Activated CD8-positive, alpha-beta memory T cell treated with anti-CD3 and anti-CD28 coated beads, Interleukin-2, amount 50 U/mL, for 4 hours (primary cell): ENCODE measurements at places on chromosomes 12 and 14.

DNA sequence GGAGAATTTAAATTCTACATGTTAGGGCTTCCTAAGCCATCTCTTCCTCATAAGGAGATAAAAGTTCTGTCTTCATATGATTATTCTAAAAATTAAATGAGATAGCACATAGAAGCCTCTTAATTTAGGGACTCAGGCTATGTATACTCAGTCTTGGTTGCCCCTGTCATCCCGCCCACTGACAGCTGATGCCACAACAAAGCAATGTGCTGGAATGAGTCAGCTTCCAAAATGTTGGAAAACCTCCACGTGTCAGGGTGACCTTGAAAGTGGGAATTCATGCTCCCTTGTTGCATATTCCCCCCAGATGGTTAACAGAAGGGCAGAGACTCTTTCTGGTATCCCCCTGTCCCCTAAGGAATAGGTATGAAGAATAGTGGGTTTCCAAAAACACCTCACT, 238.0 kb upstream of the DDHD1 start:
- DNase-seq = no peak

GRCh38 chr12:116818341-116818856, 62.8 kb downstream of the HRK start:
- peak; percentile 17 for DNase-seq

DNA sequence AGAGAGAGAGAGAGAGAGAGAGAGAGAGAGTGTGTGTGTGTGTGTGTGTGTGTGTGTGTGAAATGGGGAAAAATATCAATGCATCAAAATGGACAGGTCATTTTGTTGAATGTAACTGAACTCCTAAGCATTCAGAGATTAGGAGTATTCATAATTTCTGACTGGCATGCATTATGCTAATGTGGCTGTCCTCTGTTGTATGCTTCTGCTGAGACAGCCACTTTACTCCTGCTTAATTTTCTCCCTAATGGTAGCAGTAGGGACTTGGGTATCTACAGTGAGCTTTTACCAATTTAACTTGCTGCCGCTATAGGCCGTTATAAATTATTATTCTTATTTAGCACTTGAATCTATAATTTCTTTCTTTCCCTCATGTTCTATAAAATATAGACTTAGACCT, 924.8 kb downstream of the NRXN3 start:
- DNase-seq = no peak

GRCh38 chr12:50725011-50725942, 38.6 kb upstream of the ATF1 start:
- DNase-seq = no peak

DNA sequence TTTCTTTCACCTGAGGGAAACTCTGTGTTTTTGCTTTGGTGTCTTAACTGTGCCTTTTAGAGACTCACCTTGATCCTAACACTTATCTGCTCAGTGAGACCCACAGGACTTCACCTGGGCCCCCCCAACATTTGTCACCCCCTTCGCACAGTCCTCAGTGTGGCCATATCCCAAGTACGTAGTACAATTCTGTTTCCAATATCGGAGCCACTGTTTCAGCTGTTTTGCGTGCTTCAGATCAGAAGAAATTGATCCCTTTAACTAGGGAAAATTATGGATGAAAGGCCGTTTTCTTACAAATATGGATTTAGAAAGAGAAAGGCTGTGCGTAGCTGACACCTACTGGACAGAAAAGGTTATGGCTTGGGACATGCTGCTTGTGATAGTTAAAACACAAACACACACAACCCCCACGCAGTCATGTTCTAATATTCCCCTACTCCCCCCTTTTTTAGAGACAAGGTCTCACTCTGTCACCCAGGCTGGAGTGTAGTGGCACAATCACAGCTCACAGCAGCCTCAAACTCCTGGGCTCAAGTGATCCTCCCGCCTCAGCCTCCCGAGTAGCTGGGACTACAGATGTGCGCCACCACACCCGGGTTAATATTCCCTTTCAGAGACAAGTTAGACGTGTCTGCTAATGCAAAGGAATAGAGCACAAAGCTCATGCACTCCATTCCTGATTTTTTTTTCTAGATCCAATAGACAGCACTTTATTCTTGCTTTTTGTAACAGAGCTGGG, 3.6 kb upstream of the SLC7A8 start:
- DNase-seq = peak; percentile 22

DNA sequence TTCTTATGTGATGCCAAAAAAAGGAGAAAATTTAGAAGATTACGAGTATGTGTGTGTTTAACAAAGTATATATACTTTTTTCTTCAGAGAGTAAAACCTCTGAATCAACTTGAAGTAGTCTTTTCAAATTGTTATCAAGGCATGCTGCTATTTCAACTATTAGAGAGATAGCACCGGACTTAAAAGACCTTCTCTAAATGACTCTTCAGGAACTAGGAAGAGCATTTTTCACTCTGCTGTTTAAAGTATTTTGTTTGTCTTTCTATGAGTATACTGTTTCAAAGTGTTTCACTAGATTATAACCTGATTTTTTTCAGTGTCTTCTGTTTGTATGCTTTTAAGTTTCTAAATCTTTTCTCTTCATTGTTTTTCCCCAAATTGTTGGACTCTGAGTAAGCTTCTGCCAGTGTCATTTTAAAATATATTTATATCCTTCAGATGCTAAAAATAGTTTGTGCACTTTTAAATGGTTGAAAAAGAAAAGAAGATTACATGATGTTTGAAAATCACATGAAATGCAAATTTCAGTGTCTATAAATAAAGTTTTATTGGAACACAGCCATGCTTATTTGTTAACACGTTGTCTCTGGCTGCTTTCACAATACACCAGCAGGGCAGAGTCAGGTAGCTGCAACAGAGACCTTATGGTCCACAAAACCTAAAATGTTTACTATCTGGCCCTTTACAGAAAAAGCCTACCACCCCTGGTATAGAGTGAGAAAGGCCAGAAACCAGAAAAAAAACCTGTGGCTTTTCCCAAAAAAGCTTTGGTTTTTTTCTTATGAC, 21.3 kb downstream of the CRADD start:
- no peak for DNase-seq

DNA sequence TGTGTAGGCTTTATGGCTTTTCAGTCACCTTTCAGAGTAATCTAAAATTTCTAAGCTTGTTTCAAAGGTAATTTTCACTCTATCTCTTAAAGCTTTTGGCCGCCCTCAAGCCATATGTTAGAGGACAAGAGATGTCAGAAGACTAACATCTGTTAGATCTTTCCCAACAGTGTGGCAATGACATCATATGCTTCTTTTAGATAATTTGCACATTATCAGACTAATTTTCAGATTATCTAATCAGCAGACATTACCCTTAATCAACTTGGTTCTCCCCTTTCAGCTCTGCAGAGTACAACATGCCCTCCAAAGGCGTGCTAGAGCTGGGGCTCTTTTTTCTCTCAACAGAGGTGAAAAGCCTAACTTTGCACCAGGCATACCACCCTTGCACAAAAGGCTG, 207.1 kb downstream of the DPF3 start:
- DNase-seq = no peak

DNA sequence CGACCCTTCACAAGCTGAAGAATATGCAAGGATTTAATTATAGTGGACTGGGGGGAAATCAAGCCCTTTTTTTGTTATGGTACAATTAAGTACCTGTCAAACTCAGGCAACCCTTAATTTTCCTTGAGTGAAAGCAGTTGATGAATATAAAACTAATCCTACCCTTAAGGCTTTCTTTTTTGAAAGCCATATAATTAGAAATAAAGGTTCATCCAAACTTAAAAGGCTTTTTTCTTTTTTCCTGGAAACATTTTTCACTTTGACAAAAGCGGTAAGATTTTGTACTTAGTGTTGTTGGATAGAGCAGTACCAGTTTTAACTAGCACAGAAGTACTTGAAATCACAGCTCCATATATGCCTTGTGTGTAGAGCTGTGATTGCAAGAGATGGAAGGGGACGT, 91.9 kb upstream of the MANSC4 start:
- no peak for DNase-seq

DNA sequence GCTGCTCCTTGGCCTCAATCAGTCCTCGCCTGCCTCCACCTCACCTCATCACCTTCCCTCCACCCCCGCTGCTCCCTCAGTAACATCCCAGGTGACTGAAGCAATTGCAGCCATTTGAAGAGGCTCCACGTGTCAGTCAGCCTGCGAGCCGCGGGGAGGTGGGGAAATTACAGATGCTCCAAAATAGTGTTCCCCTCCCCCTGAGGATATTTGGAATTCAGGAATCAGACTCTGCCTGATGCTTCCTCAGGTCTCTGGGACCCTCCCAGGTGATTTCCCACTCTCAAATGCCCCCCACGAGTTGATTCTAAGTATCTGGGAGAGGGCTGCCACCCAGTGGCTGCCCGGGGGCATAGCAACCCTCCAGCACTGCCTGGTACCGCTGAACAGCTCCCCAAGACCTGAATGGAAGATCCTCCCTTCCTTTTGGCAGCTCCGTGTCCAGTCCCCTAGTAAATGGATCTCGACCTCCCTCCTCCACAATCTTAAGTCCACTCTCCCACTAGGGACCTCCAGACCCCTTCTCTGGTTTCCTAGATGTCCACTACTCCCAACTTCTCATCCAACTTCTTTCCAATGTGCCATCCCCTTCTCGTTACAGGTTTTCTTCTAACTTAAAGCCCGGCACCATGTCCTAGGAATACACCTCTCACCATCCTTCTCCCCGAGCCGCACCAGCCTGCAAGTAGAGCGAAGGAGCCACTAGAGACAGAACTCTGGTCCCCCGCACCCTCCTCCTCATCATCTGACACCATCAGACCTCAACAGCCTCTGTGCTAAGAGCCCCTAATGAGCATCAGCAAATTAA, 1.4 kb upstream of the ASIC1 start:
- DNase-seq = peak; percentile 62

GRCh38 chr14:37142835-37143401, 29.5 kb downstream of the SLC25A21 start:
- DNase-seq = no peak

DNA sequence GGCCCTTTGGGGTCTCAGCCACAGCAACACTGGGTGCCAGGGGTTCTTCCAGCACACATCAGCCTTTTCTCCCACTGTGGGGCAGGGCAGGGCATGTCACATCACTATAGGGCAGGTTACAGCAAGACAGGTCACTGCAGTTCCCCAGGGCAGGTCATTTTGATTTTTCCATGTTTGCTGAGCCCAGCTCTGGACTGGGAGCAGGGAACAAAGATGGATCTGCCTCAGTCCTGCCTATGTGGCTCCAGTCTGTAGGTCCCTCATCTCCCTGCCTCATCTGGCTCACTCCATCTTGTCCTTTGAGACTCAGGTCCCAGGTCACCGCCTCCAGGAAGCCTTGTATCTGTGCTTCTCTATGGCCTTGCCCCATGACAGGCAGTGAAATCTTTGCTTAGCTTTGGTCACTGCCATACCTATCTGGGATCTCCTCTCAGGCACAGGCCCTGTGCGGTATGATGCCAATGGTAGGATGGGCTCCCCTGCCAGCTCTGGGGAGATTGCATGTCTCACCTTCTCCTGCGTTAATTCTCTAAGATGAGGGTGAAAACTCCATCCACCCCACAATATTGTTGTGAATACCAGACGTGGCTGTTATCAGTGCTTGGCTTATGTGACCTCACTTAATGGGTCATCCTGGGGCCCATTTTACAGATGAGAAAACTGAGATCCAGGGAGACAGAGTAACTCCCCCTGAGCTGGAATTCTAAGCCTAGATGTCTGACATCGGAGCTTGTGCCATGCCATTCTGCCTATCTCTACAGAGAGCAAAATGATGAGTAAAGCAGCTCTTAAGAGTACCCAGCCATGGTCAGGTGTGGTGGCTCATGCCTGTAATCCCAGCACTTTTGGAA, 1.5 kb downstream of the SERPINA6 start:
- no peak for DNase-seq

DNA sequence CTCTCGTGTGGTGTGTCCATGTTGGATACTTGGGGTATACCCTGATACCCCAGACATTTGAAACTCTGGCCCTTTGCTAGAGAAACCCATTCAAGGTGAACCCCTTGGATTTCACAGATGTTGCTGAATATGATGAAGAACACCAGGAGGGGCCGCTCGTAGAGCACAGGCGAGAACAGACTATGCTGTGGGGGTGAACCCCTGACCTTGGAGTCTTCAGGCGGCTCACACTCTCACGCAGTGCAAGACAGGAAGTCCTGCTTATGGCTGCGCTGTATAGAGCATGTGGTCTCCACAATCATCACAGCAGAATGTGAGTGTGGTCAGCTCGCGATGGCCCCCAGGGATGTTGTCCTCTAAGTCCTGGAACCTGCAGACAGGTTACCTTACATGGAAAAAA, 60.4 kb downstream of the SLC15A4 start:
- DNase-seq = no peak

DNA sequence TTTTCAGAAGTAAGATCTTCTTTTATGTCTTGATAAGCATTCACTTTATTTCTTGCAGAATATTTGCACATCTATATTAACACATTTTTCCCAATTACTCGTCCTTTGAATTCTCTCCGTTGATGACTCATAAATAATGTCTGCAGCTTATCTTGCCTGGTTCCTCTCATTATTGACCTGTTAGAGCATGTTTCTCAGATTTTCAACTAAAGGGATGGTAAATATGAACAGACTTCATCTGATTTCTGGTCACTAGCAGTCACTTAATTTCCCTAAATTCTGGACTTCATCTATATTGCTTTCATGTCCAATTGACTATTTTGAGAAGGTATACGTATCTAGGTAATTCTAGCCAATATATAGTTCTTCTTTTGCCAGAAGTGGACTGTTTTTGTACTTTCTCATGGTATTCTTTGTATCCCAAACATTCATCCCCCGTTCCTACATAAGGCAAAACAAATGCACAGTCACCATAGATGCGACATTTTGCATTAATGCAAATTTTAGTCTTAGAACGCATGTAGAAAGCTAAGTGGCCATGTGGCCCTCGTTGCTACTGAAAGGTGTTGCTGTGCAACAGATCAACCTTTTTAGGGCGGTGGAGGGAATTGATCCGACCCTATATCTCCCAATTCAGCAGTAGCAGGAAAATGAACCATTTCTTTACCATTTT, 6.2 kb downstream of the PIK3C2G start:
- no peak for DNase-seq

- peak; percentile 29 for DNase-seq
Observed at GRCh38 chr14:90815822-90816662, at the start of gene TTC7B. Gene TTC7B, minus strand, starts transcription at chr14:90816430. Its CDS starts 135 bp downstream, at chr14:90816295.

DNA sequence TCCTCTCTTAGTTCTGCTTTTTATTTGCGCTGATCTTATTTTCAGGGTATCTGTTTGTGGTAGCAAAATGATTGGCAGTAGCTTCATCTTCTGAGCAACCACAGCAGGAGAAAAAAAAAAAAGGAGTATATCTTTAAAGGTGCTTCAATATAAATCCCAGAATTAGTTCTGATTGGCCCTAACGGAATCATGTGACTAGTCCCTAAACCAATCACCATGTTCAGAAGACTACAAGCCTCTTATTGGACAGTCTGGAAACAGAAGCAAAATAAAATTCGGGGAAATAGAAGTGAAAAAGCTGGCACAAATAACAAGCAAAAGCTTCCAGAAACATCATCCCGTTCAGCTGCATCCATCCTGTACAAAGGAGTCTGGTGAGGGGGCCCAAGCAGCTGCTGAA, 49.9 kb upstream of the PTPRO start:
- no peak for DNase-seq

- DNase-seq = no peak
Observed at GRCh38 chr12:93759512-93760081, 82.4 kb downstream of the CRADD start.

GRCh38 chr12:69904777-69905176, 79.8 kb downstream of the MYRFL start:
- DNase-seq = no peak
